HTR-8/SVneo (cell line): ENCODE measurements at places on chromosomes 16 and 17.
A peak's percentile ranks its signal among the peaks of the same experiment; 100 is the strongest.

DNA sequence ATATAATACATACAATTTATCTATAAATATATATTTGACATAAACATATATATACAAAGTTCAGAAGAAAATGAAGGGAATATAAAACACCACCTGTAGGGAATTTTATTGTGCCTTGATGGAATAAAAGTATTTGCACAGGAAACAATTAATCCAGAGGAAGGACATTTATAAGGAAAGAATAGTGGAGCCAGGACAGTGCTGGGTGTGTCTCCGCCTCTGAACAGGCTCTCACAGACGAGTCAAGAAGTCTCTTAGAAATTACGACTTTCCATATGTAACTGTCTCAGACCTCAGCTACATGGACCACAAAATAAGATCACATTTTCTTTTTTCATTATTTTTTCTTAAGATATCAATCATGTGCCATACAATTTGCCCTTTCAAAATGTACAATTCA, 93.9 kb downstream of the TMEM114 start:
- DNase-seq: no peak

GRCh38 chr17:82229698-82230608, 1.1 kb downstream of the SLC16A3 start:
- no peak for DNase-seq

- DNase-seq: no peak
Measured at GRCh38 chr17:5509482-5509881, 23.1 kb downstream of the MIS12 start.

DNA sequence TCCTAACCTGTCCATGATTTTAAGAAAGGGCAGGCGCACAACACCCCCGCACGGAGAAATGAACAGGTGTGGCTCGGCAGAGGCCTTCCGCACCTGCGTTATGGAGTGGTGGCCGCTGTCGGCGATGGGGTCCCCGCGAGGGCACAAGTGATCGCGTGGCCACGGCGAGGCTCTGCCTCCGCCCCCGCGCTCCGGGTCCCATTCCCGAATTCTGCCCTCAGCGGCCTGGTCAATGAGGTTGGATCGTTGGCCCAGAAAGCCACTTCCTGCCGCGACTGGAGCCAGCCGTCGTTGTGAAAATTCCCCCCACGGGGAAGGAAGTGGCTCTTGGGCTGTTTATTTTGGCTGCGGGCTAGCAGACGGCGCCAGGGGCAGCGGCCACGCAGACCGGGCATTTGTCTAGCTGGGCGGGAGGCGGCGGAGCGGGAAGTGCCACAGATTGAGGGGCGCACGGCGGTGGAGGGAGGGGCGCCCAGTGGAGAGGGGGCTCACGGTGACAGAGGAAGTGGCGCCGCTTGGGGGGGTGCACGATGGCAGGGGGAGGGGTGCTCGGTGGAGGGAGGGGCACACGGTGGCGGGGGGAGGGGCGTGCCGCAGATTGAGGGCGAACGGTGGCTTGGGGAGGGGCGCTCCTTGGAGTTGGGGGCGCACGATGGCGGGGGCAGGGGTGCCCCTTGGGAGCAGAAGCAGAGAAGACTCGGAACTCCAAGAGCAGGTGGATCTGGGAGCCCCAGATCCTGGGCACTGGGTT, 25.0 kb downstream of the MRC2 start:
- DNase-seq: peak; percentile 73

DNA sequence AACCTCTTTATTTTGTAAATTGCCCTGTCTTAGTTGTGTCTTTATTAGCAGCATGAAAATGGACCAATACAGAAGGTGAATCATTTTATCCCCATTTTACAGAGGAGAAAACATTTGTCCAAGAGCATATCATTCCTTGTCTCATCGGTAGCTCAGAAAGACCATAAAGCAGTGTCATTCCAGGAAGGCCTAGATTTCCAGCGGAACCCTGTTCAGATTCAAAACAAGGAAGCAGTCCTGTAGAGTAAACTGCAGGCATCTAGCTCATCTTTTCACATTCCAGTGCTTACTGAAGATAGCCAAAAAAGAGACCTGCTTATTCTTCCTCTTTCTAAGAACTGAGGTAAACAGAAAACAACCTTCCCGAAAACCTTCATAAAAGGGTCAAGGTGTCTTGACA, 54.0 kb downstream of the PARN start:
- DNase-seq: no peak

DNA sequence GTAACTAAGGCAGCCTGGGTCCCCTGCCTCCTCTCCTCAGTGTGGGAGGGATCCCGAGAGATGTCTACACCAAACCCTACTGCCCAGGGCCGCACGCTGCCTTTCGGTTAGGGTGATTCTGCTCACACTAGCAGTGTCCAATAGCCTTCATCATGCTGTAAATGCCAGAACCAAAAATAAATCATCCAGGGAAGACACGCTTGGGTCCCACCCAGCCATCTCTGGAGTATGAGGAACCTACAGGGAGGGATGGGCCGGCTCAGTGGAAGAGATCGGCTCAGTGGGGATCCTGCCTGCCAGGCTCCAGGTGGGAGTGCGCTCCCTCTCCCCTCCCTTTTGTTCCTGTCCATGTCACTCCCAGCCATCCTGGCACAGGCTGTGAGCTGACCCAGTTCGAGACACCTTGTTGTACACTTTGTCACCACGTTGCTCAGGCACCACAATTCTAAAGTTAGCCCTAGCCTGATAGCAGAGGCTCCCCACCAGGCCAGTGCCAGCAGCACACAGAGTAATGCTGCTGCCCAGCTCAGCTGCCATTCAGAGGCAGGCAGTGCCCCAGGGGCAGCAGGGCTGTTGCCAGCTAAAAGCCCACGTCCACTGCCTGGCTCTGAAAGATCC, 24.5 kb downstream of the PEMT start:
- DNase-seq: no peak

DNA sequence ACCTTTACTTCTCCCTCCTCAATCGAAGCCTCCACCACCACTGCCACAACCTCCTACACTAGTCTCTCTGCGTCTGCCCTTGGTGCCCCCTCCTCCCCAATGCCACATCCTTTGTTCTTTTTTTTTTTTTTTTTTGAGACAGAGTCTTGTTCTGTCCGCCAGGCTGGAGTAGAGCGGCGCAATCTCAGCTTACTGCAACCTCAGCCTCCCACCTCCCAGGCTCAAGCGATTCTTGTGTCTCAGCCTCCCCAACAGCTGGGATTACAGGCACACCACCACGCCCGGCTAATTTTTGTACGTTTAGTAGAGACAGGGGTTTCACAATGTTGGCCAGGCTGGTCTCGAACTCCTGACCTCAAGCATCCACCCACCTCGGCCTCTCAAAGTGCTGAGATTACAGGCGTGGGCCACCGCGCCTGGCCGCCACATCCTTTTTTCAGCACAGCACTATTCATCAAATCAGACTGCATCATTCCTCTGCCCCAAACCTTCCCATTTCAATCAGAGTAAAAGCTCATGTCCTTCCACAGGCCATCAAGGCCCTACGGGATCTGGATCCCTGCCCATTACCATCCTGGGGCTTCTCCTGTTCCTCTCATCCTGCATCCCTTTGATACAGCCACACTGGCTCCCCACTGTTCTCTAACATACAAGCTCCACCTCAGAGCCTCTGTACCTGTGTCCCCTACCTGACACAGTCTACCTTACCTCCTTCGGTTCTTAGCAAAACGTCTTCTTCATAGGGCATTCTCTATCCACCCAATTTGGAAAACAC, 2.0 kb downstream of the KLHL11 start:
- DNase-seq: no peak

- DNase-seq: no peak
Measured at GRCh38 chr17:3780986-3781385, 20.0 kb downstream of the ITGAE start.

GRCh38 chr16:85275533-85276249, 163.4 kb upstream of the CIBAR2 start:
- peak; percentile 91 for DNase-seq

GRCh38 chr17:5128905-5129535, 13.2 kb downstream of the USP6 start:
- DNase-seq: no peak

DNA sequence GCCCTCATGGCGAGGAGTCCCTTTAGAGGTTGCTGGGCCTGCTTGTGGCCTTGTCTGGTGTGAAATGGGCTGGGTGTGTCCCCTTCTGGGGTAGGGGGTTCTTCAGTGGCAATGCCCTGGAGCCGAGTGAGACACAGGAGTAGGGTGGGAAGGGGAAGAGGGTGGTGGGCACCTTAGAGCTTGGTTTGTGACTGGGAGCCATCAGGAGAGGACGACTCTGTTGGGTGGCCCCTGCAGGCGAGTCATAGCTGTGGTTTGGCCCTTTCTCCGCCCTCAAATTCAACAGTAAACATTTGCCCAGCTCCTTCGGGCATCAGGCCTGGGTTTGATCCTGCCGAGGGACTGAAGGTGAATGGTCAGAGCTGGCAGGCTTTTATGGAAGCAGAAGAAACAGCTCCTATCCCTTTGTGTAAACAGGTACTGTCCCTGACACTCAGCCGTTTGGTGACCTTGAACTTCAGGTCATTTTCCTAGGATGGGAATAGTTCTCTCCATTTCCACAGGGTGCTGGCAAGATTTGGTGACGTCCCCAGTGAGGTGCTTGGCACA, 2.9 kb downstream of the E4F1 start:
- DNase-seq: no peak

- peak; percentile 96 for DNase-seq
Measured at GRCh38 chr16:75555213-75555706, 792 bp downstream of the TMEM231 start.

DNA sequence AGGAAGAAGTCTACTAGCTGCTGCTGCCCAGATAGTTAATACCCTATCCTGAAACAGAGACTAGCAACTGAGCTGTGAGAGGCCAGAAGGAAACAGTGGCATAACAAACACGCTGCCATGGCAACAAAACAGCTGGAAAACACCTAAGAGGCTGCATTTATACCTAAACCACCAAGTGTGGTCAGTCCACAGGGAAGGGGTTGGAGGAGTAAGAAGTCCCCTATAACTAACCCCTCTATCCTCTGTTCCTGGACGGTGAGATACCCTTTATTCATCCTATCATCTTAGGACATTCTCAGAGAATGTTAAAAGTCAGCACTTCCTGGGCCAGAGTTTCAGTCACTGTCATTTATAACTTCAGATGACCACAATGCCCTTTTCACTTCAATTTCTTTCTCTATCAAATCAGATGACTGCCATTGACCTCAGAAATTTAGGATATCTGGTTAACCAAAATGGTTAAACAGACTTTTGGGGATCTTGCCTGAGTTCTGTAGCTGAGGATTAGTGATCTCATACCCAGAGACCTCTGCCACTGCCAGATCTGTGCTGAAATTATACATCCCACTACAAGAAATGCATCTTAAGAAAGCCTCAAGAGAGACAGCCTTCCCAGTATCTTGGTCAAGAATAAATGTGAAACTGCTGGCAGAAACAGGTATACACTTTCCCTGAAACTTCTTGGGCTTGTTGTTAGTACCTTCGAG, 36.2 kb downstream of the STH start:
- no peak for DNase-seq

GRCh38 chr16:4241258-4241927, 487 bp downstream of the SRL start:
- no peak for DNase-seq

GRCh38 chr17:76404976-76405563, 20.7 kb downstream of the SPHK1 start:
- DNase-seq: no peak

GRCh38 chr16:2458887-2459646, 842 bp upstream of the TEDC2 start:
- DNase-seq: no peak

DNA sequence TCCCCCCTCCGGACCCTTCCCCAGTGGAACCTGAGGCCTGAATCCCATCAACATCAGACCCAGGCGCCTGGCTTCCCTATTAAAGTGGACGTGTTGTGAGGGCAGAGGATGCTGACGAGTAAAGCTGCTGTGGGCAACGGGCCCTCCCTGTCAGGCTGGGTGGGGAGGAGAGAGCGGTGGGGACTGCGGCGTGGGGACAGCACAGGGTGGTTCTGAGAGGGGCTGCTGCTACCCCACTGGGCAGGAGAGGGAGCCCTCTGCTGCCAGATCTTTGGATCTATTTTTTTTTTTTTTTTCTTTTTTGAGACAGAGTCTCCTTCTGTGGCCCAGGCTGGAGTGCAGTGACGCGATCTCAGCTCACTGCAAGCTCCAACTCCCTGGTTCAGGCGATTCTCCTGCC, 5.9 kb downstream of the CA5A start:
- DNase-seq: peak; percentile 42

DNA sequence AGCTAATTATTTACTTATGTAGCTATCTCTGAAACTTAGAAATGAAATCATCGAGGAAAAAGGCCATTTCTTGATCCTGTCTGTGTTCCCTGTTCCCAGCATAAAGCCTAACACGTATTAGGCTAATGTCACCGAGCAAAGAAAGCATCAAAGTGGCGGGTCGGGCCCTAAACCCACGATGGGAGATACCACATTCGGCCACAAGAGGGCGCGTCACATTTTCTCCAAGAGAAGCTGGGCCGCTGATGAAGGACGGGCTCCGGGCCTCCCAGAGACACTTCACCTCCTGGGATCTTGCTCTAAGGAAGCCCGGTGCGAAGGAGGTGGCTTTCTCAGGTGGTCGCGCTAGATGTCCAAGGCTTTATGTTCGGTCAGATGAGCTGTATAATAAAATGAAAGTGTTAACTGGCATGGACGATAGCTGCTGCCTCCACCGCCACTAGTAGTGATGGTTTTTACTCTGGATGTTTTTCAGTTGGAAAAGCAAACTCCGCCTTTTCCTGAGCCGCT, 853 bp upstream of the PDK2 start:
- peak; percentile 89 for DNase-seq

DNA sequence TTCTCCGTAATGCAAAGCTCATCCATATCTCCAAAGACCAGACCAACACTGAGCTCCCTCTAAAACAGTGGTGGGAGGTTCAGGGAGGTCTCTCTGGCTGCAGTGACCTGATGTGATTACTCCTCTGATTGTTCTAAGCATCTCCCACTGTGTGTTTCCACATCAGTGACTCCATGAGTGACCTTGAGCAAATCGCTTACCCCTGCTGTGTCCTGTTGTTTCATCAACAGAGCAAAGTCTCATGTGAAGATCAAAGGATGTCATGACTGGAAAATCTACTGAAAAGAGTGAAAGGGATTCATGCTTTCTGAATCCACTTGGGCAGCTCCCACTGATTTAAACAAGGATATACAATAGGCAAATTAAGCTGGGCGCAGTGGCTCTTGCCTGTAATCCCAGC, 352.9 kb downstream of the TMEM114 start:
- DNase-seq: no peak

- DNase-seq: no peak
Measured at GRCh38 chr17:13619462-13619861, 17.7 kb upstream of the HS3ST3A1 start.
